ENCODE measurements at places on chromosomes 16 and 17.

DNA sequence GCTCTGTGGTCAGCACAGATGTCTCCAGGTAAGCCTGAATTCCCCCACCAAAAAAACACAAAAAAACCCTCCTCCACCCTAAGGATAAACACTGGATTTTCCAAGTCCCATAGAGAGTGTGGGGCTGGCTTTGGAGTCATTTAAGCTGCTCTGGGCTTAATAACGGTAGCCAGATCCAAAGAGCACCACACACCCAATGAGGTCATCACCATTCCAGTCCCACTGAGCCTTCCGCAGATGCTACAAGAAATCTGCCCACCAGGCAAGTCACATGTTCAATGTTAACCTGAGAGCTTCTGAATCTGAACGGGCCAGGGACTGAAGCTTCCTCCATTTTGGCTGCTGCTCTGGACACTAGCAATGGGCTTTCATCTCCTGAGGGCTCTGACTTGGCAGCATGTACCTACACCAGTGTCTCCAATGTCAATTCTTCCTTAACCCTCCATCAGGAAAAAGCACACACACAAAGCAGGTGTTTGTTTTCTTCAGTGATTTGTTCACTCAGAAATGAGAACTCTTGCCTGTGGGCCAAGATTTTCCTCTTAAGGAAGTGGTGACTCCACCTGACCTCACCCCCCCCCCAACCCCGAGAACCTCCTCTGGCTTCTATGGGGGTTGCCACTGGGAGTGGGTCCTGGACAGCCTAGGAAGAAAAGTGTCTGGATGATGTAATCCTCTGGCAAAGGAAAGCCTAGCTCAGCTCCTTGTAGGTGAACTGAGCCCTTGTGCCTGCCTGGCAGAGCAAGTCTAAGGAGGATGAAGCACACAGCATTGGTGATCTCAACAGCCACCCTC is 220.1 kb downstream of the FOXL1 start:
- no peak for DNase-seq

- DNase-seq = no peak
Observed at GRCh38 chr16:3249020-3249419, 7.4 kb downstream of the MEFV start.

DNA sequence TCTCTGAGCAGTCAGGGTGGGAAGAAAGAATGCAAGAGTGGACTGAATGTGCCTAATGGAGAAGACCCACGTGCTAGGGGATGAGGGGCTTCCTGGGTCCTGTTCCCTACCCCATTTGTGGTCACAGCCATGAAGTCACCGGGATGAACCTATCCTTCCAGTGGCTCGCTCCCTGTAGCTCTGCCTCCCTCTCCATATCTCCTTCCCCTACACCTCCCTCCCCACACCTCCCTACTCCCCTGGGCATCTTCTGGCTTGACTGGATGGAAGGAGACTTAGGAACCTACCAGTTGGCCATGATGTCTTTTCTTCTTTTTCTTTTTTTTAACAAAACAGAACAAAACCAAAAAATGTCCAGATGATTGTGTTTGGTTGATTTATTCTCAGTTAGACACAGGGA is 14.1 kb downstream of the IGFBP4 start:
- DNase-seq = no peak

GRCh38 chr16:65123396-65124211 is 1.7 kb upstream of the CDH11 start:
- DNase-seq = peak; percentile 6
